Omental fat pad (tissue), 4 donors: ENCODE measurements at places on chromosomes 4 and X. TPM values are rescaled to one million over a fixed set of nuclear protein-coding genes. Genes with fewer than 3 reads are reported as not detected.

Gene UGT2A1
- not detected for total RNA-seq

Gene C4orf36
- total RNA-seq: 1.5 TPM

Gene CSAG1
- total RNA-seq: not detected

Gene UGT2B17
- not detected for total RNA-seq

Gene PAK3
- total RNA-seq: 1.5 TPM

Gene SUPT20HL2
- 0.19 TPM for total RNA-seq

Gene UBL4A
- 21.3 TPM for total RNA-seq

Gene NRK
- 1.9 TPM for total RNA-seq
